Hepatocyte (in vitro differentiated cells): ENCODE measurements at places on chromosomes 7 and 10.
A peak's percentile ranks its signal among the peaks of the same experiment; 100 is the strongest.

DNA sequence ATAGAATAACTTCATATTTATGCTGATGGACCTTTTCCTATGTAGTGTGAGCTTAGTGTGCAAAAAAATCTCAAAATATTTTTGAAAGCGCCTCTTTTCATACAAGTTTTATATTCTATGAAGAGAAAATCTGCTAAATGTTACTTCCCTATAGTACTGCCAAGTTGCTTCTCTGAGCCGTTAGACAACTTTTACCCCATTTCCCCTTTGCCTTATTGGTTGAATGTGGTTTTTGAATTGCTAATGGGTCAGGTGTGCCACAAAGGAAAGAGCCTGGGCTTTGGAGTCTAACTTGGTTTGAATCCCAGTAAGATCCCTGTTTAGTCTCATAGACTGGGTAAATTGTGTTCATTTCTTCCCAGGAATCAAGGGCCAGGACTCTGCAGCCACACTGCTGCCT is 261.5 kb downstream of the SNX10 start:
- DNase-seq: no peak

GRCh38 chr7:158685693-158686092 is 18.9 kb downstream of the NCAPG2 start:
- DNase-seq: no peak

- DNase-seq: peak; percentile 43
Observed at GRCh38 chr7:92831716-92832533, 4.4 kb downstream of the CDK6 start.

DNA sequence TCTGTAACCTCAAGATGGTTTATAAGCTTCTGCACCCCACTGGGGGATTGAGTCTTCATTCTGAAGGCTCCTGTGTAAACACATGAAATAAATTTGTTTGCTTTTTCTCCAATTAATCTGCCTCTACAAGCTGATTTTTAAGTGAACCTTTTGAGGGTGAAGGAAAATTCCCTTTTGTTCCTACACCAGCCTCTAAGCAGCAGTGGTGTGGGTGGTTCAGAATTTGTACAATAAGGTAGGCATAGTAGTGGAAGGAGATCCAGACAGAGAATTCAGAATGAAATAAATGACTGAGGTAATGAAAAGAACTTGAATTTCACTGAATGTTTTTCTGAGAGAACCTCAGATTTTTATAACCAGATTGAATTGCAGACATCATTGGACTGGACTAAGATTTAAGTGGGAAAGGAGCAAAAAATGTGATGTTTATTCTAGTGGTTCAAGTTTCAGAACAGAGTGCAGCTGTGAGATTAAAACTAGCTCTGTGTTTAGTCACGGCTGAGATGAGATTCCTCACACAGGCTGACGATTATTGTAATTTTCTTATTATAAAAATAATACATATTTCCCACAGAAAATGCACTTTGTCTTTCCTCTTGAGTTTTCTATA is 1162.2 kb downstream of the TYW1 start:
- no peak for DNase-seq

DNA sequence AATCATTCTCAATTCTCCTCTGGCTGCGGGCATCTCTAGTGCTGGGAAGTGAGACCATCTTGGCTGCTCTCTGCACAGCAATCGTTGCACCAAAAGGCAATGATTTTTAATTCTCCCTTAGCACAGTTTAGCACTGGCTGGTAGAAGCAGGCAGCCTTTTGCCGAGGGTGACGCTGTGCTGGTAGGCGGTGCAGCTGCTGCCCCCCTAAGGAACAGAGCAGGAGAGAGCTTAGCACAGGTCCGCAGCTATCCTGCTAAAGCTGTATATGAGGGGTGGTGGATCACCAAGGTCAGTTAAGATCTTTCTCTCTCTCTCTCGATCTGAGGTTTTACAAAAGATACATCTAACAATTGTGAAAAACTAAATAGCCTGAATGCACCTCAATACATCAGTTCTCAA is 390.1 kb downstream of the GATA3 start:
- peak; percentile 11 for DNase-seq

DNA sequence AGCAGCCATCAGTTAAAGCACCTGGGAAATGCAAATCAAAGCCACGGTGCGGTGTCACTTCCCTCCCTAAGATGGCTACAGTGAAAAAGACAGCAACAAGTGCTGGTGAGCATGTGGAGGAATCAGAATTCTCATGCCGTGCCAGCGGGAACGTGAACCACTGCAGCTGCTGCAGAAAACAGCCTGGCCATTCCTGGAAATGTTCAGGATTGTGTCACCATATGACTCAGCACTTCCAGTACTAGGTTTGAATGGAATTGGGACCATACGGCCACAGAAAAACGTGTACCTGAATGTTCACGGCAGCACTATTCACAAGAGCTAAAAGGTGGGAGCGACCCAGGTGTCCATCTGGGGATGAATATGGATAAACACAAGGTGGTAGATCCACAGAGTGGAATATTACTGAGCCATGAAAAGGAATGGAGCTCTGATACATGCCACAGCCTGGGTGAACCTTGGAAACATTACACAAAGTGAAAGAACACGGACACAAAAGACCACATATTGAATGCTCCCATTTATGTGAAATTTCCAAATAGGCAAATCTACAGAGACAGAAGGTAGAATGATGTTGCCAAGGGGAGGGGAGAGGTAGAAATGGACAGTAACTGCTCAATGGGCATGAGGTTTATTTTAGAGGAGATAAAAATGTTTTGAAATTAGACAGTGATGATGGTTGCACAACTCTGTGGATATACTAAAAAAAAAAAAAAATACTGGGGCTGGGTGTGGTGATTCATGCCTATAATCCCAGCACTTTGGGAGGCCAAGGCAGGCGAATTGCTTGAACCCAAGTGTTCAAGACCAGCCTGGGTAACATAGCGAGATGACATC is 61.6 kb downstream of the MICALL2 start:
- DNase-seq: no peak

DNA sequence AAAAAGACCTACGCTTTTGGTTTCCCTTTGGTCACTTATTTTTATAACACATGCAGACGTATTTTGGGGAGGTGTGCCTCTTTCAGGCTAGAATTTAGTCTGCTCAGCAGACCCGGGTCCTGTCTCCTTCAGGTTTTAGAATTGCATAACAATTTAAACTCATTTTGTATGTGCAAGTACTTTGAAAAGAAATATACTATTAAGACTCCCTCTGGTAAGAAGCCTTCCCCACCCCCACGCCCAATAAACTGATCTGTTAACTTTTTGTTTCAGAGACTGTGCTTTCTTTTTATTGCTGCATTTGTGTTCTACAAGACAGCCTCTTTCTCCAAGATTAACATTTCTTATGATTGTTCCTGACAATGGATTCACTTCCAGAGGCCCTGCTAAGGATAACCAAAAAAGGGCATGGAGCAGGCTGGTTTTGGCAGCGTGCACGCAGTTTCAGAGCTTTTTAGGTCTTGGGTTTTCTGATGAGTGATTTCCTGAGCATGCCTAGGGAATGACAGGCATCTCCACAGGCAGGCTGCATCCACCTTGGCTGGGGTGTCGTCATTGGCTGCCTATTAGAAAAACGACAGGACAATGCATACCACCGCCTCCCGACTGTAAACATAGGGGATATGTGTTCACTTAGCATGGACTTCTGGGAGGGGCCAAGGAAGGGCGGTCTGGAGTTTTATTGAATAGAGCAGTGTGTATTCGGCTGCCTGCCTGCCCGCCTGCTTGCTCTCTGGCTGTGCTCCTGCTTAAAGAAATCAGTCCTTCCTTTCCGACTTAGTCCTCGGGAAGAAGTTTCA is at the start of gene CALD1:
Gene CALD1, plus strand, starts transcription at position 694 of the 800 bp plus-strand sequence. CDS start 88,100 bp downstream, outside the sequence.
- DNase-seq: peak; percentile 90

GRCh38 chr10:26755443-26755903 is 58.0 kb downstream of the PDSS1 start:
- DNase-seq: peak; percentile 23

DNA sequence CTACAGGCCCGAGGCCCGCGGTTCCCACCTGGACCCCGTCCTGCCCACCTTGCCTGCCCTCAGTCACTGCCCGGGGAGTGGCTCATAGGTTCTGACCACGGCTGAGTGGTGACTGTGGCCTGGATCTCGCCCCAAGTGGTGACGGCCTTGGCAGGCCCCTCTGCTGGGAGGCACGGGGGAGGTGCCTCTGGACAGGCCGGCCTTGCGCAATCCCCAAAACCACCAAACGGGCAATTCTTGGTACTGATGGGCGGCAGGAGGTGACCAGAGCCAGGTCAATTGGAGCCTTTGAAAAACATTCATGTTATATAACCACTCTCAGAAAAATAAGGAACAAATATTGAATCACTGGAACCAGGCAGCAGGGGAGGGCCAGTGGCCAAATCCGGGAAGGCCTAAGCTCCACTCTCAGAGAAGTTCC is 83.4 kb downstream of the PRKAG2 start:
- no peak for DNase-seq

DNA sequence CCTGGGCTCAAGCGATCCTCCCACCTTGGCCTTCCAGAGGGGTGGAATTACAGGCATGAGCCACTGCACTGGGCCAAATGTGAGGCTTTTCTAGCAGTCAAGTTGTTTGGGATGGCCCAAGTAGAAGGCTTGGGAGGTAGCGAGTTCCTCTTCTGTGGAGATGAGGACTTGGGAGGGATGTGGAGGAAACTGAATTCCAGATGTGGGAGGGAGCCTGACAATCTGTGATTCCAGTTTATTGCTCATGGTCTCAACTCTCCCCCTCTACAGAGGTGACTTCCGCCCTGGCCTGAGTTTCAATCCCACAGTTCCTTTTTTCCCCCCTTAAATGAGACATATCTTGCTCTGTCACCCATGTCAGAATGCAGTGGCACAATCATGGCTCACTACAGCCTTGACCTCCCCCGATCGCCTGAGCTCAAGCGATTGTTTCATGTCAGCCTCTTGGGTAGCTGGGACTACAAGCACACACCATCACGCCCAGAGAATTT is 3.4 kb downstream of the STYXL1 start:
- DNase-seq: no peak

DNA sequence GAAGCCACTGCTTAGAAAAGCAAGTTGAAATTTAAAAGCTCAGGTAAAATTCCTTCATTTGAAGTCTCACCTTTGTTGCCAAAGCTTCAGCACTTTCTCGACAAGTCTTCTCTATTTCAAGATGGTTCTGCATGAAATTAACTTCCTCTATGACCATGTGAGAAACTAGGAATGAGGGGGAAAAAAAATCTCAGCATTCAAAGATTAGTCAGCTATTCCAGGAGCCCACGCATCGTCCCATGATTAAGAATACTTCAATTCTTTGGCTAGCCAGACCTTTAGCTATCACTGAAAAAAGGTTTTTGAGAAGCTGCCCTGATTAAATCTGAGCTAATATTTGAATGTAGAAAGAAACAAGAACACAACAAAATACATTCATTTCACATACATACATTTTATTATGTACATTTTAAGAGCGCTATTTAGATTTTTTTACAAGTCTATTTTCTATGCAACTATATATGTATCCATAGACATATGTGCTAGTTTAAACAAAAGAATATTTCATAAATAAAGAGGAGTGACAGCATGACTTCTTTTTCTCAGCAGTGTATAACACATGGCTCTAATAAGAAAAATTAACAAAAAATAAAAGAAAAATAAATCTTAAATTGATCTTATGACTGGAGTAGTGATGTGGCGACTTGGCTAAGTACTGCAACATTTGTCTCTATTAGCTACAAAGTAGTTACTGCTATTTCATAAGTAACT is 44.8 kb downstream of the SHTN1 start:
- DNase-seq: no peak

DNA sequence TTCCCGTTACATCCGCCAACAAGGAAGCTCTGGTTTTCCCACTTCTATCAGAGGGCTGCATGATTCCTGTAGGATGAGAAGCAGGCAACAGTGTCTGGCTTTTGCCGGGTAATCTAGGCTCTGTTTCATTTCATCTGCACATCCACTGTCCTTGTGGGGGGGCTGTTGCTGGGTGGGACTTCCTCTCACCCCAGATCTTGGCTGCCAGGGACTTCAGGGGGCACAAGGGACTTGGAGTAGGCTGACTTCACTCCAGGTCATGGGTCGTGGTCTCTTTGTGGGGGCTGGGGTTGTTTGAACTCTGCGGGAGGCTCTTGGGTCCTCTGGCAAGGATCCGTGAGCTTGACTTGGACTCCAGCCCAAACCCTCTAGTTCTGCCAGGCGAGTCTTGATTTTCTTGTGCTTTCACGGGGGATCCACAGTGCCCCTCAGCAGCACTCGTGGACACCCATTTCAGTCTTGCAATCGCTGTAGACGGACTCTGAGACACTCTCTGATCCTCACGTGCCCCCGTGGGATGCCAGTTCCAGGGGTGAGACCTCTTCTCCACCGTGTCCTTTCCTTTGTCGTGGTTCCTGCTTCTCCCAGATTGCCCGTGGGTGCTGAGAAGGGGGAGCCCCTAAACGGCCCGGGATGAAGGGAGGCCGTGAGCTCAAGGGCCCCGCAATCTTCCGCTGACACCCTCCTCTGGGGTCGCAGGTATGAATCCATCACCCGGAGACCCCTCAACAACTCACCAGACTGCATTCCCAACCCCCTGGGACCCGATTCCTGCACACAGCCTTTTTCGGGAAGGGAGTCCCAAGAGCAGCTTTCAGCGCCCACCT is 21.4 kb upstream of the ZNF273 start:
- DNase-seq: no peak

DNA sequence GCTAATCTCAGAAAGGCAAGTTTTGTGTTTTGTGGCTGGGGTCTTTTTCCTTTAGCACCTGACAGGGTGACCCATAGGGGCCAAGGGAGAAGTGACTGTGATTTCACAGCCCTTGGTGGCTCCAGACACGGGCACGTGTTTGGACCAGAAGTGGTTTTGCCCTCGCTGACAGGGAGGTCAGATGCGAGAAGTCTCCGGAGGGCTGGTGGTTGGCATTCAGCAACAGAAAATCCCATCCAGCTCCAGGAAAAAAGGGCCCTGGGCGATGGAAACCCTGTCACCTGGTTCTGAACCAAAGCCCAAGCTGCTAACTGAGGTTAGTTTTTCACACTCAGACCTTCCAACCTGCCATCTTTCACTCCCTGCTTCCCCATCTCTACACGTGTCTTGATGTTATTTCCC is 272.9 kb downstream of the TRIL start:
- DNase-seq: no peak

- DNase-seq: no peak
Observed at GRCh38 chr10:132077091-132077490, 11.3 kb downstream of the JAKMIP3 start.

GRCh38 chr7:26155531-26156375 is 3.8 kb downstream of the NFE2L3 start:
- DNase-seq: no peak

- DNase-seq: peak; percentile 68
Observed at GRCh38 chr7:29987811-29988317, 1.7 kb downstream of the SCRN1 start.
